ENCODE measurements at places on chromosomes 5 and 9.

GRCh38 chr5:1652873-1653697 is 129.3 kb upstream of the LPCAT1 start:
- DNase-seq, result peak; percentile 68

DNA sequence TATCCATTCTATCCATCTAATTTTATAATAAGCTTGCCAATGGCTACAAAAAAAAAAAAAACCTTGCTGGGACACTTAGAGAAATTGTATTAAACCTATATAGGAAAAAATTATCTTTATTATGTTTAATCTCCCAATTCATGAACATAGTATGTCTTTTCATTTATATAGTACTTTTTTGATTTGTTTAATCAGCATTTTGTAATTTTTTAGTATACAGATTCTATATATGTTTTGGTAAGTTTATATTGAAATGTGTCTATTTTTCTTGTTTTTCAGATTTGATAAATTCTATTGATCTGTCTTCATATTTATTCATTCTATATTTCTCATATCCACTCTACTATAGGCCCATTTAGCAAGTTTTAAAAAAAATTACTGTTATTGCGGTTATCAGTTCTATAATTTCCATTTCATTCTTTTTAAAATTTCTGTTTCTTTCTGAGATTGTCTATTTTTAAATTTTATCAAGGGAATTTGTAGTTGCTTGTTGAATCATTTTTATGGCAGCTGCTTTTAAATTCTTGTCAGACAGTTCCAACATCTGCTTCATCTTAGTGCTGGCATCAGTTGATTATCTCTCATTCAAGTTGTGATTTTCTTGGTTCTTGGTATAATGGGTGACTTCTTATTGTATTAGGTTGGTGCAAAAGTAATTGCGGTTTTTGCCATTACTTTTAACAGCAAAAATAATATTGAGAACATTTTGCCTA is 170.1 kb upstream of the S1PR3 start:
- no peak for DNase-seq

DNA sequence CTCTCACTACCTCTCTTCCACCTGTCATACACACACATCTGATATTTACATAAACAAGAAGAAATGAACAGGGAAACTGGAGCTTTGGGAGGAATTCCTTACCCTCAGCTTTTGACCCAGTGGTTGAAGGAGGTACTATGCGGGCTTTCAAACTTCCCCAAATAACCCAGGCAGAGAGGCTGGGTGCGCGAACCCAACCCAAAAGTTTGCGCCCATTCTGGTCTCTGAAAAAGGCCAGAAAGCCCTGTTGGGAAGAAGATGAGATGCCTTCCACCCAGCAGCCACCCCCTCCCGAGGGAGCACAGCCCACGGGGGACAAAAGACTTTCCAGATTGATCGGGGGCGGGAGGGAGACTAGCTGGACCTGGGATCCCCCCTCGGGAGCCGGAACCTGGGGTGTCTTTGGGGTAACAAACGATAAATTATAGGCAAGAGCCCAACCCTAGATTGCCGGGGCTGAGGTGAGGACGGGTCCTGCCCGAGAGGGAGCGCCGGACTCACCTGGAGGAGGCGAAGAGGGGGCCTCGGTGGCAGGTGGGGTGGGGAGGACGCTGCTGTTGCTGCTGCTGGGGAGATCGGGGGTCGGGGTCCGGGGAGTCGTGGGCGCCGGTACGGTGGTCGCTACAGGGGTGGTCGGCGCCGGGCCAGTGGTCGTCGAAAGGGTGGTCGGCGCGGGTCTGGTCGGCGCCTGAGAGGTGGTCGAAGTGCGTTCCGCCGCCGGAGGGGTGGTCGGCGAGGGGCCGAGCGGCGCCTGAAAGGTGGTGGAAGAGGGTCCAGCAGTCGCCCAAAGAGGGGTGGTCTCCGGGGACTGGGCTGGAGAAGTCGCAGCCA is 798 bp downstream of the MEGF9 start:
- DNase-seq, result peak; percentile 11

DNA sequence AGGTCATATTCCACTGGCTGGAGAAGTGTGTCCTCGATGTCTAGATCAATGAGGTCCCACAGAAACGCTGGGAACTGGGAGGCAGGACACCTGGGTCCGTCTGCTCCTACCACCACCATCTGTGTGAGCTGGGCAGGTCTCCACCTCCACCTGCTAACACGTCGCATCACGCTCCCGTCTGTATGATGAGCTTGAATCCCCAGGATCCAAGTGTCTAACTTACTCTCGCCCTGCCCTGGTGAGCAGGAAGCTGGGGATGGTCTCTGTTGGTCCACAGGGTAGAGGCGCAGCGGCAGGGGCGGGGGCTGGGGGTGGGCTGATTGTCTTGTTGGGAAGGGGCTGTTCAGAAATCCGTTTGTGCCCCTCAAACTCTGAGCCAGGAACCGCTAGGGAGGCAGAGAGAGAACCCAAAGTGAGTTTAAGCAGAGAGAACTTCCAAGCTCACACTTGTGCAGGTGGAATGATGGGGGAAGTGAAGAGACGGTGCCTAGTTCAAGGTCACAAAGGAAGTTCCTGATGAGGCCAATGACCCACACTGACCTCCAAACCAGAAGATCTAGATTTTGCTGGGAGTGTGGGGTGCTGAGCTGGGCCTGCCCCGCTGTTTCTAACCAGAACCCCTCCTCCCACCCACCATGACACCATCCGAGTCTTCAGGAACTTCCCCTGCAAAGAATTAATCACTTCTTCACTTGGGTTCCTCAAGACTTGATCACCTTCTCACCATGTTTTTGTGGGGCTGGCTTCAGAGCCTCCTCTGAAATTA is 21.1 kb downstream of the ORM2 start:
- no peak for DNase-seq

- DNase-seq, result no peak
Measured at GRCh38 chr9:137232101-137232500, 1.4 kb downstream of the SLC34A3 start.

GRCh38 chr5:129820-130219 is 37.9 kb downstream of the PLEKHG4B start:
- no peak for DNase-seq

GRCh38 chr9:26310294-26310693 is 582.3 kb downstream of the CAAP1 start:
- no peak for DNase-seq

Measured in MV-4-11 (cell line).